GM23248 (cell line): ENCODE measurements at places on chromosomes 16 and 17.

DNA sequence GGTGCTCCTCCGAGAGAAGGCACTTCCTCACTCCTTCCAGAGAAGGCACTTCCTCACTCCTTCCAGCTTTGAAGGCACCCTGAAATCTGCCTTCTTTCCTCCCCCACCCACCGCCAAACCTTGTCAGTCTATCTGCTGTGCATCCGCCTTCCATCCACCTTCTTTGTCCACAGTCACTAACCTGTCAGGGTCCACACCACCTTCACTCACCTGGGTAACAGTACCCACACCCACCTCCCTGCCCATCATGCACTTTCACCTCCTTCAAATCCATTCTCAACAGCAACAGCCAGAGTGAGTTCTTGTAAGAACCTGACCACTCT is 5.2 kb downstream of the CCDC102A start:
- no peak for DNase-seq

DNA sequence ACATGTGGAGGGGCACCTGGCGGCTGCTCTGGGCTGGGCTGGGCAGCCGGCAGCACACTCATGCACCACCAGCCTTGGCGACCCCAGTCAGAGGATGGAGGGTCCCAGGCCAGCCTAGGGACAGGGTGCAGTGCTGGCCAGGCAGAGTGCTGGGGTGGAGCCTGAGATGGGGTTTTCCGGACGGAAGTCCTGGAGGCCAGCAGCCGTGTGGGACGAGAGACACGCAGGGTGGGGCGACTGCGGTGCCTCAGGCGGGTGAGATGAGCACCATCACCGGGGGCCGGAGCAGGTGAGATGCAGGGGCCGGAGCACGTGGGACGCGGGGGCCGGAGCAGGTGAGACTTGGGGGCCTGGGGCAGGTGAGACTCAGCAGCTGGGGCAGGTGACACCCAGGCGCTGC is 55.2 kb downstream of the LMF1 start:
- DNase-seq, result no peak

DNA sequence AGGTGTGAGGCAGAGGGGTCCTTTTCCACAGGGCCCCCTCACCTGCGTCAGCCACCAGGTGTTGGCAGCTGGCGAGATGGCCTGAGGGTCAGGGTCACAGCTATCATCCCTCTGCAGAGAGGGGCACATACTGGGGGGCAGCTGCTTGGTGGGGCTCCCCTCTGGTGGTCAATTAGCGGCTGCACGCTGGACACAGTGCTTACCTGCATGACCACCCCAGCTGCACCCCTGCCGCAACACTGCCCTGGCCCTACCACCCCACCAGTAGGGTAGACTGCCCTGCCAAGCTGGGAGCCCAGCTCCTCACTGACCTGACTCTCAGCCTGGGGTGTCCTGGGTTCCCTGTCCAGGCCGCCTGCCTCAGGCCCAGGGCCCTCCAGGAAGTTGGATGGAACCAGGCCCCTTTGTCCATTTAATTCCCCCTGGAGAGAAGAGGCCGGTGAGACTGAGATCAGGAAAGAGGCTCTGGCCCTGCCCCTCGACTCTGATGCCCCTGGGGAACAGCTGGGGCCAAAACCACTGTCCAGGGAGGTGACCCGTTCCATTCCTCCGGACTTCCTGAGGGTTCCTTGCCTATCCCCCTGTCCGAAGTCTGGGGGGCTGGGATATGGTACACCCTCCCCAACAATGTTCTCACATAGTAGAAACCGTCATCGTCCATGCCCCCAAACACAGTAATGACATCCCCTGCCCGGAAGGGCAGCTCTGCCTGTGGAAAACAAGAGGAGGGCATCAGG is 23.7 kb downstream of the TSPOAP1 start:
- no peak for DNase-seq

GRCh38 chr17:78737332-78737731 is 44.7 kb downstream of the CYTH1 start:
- DNase-seq, result peak; percentile 90

DNA sequence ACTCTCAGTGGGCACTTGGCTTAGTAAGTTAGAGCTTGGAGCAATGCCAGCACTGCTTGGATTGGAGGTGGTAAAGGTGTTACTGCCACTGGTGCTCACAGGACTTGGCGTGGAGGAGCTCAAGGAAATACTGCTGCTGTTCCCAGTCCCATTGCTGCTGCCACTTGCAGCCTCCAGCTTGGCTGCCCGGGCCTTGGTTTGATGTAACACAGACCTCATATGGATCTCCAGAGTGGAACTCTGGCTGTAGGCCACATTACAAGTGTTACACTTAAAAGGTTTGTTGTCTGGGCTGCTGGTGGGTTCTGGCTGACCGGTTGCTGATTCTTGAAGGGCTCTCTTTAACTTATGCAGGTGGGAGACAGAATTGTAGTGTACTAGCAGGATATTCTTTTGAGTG is 250.3 kb downstream of the ZFHX3 start:
- DNase-seq, result no peak

- peak; percentile 45 for DNase-seq
Measured at GRCh38 chr17:32311028-32311536, 30.9 kb downstream of the C17orf75 start.

DNA sequence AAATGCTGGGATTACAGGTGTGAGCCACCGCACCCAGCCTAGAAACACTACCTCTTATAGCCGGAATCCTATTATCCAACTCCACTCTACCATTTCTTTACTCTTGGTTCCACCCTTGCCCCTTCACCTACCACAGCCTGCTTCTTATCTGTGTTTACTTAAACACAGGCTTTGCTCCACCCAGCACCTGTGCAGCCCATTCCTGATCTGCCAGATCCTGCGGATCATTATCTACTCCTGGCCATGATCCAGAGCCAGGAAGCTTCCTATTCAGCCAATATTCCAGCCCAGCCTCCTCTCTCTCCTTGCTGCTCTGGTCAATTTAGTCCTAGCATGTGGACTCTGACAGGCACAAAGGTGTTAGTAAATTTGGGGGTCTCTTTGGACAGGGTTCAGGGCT is 98.8 kb upstream of the MED13 start:
- no peak for DNase-seq

DNA sequence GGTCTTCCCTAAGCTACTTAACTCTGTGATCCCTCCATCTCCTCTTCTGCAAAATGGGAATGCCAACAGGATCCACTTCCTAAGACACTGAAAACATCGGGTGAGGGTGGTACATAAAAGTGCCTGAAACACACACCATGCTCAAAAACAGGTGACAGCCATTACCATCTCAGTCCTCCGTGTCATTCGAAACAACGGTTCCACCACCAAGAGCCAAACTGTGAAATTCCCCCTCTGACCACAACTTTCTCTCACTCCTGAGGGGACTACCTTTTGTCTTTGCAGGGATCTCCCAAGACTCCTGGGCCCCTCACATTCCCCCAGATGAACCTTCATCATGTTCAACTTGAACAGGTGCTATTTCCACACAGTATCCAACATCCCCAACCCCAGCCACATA is 37.0 kb downstream of the NUBP1 start:
- no peak for DNase-seq

GRCh38 chr17:16293931-16294330 is 59.3 kb downstream of the CENPV start:
- DNase-seq, result no peak

DNA sequence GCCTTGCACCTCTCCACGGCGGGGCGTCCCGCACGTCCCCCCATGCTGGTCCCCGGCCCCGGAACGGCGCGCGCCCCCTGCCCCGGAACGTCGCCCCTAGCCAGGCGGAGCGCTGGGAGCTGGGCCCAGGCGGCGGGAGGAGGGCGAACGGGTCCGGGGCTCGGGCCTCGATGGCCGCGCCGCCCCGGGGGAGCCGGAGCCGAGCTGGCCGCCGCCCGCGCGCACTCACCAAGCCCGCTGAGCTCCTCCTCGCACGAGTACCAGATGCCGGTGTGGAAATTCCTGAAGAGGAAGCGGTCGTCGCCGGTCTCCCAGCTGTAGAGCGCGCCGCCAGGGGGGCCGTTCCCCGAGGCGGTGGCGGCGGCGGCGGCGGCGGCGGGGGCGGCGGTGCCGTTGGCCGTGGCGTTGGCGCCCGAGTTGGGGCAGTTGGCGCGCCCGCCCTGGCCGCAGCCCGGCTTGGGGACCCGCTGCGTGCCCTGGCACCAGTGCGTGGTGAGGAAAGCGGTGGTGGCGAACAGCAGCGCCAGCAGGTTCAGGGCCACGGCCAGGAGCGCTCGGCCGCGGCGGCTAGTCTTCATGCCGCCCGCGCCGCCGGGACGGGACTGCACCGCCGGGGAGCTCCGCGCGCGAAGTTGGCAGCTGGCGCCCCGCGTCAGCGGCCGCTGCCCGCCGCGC is 530 bp downstream of the GSG1L start:
- DNase-seq, result peak; percentile 55

DNA sequence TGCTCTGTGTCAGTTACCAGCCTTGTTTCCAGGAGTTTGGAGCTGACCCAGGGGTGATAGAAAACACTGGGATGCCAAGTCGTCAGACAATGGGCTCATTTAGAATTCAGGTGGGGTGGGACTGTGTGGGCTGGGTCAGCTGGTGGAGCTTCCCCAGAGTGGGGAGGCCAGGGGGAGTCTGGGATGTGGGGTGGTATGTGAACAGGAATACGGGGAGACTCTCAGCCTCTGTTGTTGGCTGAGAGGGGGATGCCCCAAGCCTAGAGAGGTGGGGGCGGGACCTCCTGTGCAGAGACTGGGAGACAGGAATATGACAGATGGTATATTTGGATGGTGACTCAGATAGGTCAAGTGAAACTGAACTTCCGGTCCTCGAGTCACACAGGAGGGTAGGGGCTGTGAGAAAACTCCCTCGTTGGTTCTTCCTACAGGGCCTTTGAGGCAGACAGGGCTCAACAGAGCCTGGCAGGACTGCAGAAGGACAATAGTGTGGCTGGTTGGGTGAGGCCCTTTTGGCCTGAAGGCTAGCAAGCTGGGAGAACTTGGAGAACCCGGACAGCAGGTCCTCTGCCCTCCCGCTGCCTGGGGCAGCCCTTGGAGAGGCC is 23.7 kb downstream of the CDH1 start:
- DNase-seq, result peak; percentile 30

DNA sequence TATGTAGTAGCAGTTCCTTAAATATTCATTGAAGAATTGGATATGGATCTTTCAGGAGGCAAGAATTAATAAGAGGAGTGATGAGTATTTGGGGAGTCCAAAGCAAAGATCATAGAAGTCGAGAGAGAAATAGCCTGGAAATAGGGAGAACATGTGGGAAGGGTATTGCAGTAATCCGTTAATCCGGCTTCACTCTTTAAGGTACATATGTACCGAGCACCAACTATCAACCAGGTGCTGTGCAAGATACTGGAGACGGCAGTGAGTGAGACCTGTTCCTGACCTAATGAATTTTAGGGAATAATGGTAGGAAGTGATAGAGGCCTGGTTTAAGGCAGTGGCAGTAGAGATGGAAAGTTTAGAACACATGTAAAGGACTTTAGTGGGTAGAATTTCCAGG is 1.1 kb downstream of the ELP5 start:
- no peak for DNase-seq

GRCh38 chr17:28385406-28385805 is 13.9 kb downstream of the SARM1 start:
- DNase-seq, result no peak

GRCh38 chr17:63138713-63139112 is 172.7 kb downstream of the TANC2 start:
- DNase-seq, result peak; percentile 28

GRCh38 chr16:15811481-15812400 is 45.1 kb downstream of the MYH11 start:
- peak; percentile 95 for DNase-seq

DNA sequence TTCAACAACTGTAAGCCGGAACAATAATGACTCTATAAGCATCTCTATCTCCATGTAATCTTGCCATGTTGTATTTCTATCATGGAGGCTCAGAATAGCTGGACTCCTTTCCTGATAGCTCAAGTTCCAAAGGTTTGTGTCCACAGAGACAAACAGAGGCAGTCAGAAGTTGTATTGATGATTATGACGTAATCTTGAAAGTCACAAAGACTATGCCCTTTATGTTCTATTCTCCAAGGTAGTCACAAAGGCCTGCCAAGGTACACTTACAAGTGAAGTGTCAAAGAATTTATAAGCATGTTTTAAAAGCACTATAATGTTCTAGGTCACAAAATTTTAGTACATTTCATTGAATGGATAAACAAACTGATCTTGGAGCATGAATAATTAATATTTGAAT is 542.2 kb downstream of the CDH11 start:
- DNase-seq, result no peak

- DNase-seq, result peak; percentile 88
Measured at GRCh38 chr16:25006504-25007056, 8.6 kb downstream of the ARHGAP17 start.

DNA sequence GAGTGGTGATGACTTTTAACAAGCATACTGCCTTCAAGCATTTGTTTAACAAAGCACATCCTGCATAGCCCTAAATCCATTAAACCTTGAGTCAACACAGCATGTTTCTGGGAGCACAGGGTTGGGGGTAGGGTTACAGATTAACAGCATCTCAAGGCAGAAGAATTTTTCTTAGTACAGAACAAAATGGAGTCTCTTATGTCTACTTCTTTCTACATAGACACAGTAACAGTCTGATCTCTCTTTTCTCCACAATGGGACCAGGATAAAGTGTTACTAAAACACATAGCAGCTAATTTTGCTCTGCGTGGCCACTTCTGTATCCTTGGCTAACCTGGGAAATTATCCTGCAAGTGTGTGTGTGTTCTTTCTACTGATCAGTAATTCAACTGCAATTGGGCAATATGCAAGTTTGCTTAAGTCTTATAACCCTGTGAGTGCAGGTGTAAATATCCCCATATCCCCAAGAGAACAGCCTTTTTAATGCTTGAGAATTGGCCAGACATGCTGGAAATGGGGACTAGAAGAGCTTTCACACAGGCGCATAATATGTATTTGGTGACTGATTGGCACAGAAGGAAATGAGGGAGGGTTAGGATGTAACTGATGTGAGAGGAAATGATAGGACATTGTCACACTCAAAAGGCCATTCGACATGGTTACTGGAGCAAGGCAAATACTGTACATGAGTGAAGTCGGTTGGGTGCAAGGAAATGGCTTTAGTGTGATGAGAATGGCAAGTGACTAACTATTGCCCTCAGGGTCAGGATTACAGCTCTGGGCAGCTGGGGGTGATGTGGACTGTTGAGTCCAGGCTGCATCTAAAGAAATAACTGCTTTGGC is 10.8 kb upstream of the ANKS4B start:
- DNase-seq, result no peak

- DNase-seq, result no peak
Measured at GRCh38 chr17:65041518-65041917, 15.0 kb downstream of the GNA13 start.

DNA sequence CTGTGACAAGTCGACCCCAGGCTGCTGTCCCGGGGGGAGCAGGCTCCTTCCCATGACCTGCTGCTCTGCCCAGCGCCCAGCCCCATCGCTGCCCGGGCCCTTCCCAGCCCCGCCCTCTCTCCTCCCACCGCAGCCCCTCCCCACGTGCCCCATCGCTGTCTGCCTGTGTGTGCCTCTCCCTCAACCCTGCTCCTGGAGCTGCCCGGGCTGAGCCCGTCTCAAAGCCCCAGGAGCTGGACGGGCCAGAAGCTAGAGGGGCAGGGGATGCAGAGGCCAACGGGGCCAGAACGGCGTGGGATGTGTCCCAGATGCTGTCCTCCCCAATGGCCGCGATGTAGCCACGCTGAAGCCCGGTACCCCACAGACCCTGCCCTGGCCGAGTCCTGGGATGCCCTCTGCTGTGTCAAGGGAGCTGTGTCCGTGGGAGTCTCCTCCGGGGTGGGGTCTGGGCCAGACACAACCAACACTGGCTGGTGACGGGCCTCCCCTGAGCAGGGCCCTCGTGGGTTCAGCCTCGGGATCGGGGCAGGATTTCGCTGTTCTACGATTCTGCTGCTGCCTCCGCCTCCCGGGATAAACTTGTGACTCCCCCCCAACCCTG is 118.2 kb upstream of the ZNF750 start:
- DNase-seq, result no peak

GRCh38 chr16:57667526-57668262 is 412 bp upstream of the ADGRG3 start:
- no peak for DNase-seq
